ENCODE measurements at places on chromosomes 3 and 15. TPM values are rescaled to one million over a fixed set of nuclear protein-coding genes. Genes with fewer than 3 reads are reported as not detected.

DNA sequence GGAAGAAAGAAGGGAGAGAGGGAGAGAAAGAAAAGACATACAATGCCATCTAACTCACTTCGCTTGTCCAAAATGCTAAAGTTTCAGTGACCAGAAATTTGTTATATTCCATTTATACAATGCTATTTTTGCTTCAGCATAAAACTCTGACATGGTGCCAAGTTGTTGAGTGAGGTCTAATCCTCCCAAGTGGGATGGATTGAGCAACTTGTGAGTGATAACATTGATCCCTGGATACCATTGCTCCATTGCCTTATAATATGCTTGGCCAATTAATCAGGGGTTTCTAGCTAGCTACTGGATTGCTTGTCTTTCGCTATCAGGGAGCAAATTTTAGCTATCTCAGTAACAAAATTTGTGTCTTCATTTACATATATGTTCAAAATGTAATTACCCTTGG is 615.6 kb upstream of the DPPA4 start:
- no peak for DNase-seq

DNA sequence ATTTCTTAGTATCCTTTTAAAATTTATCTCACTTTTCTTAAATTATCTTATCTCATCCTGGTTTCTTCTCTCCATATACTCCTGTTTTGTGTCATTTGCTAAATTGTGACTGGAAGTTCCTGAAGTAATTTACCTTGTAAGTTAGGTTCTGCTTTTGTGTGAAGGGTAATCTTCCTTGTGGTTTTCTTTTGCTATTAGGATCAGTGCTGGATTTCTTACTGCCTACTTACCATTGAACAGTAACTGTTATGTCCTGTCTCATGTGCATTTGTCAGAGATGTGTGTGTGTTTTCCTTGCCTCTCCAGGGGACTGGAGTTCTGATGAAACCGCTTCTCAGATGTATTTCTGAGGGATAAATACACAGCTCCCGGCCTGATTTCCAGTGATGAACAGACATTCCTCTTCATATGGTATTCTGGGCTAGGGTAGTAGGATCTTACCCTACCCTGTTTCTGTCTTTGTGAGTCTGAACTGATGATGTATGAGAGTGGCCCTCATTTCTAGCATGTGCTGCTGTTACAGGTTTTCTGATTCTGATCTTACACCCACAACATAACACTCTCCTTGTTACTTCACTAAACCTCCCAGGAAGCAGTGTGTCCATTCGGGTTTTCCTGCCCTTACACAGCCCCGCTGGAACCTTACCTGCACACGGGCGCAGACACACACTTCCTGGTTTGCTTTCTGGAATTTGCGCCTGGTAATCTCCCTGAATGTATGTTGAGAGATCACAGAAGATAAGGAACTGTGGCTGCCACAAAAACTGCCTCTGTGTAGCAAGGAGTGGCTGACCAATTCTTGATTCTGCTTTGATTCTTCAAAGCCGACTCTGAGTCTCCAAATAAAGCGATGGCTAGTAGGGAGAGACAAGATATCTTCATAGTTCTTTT is 14.7 kb downstream of the PAK2 start:
- DNase-seq, result no peak

The SAMD7 gene
- total RNA-seq, result not detected

The GOLGA8R gene
- 1.8 TPM for total RNA-seq

- no peak for DNase-seq
These were observed 4.9 kb upstream of the CHRNA3 start for GRCh38 chr15:78625606-78626280.

The RPL32 gene
- total RNA-seq, result 1,240 TPM

DNA sequence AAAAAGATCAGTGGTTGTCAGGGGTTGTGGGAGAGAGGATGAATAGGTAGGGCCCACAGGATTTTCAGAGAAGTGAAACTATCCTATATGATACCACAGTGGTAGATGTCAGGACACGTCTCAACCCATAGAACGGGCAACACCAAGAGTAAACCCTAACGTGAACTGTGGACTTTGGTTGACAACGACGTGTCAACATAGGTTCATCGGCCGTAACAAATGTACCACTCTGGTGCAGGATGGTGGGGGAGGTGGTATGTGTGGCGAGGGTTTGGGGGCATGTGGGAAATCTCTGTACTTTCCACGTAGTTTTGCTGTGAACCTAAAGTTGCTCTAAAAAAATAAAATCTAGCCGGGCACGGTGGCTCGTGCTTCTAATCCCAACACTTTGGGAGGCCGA is 13.0 kb upstream of the PIGZ start:
- no peak for DNase-seq
